ENCODE measurements at places on chromosomes 4 and X. TPM values are rescaled to one million over a fixed set of nuclear protein-coding genes. Genes with fewer than 3 reads are reported as not detected.

DNA sequence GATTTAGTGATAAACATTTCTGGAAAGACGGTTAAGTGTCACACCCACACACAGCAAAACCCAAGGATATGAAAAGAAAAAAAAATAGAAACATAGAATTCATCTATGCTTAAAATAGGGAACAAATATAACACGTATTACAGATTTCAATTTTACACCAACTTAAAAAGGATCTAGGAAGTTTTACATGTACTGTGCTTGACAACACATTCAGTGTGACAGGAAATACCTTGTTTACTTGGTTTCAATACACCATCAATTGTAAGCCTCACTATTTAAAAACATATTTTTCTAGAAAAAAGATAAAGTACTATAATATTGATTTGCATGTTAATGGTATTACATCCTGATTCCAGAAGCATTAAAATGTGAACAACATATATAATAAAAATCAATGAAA, 77.0 kb upstream of the SPRY1 start:
- DNase-seq = no peak

GRCh38 chr4:27000820-27001219, 140.2 kb downstream of the STIM2 start:
- no peak for DNase-seq

DNA sequence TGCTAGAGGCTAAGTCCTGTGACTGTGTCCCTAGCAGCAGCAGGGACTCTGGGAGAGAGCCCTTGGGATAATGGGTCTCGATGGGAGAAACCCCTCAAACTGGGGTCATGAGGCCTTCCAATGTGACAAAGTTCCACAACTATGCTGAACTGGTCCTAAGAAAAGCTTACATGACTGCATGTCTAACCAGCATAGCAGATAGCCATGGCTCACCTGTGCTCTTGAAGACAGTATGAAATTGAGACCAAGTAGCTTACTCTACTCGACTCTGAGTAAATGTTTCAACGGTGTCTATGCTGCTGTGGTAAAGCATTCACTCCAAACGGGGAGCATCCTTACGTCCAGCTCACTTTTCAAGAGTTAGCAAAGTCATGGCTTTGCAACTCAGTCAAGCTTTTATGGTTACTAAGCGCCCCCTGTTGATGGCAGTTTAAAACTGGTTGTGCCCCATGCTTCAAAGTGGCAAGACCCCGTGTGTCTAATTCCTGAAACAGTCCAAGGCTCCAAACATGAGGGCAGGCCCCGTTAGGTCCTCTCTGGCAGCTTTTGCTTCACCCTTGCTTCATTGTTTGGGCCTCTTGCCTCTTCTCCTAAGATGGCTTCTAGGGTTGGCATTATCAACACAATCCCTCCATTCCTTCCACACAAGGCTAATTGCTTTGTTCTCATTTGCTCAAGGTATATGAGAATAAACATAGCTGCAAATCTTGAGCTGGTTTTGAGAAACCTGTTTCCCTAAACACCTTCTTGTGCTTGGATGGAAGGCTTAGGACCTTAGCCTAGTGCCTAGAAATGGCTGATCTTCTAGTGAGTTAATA, 46.6 kb downstream of the CCNG2 start:
- DNase-seq = no peak

DNA sequence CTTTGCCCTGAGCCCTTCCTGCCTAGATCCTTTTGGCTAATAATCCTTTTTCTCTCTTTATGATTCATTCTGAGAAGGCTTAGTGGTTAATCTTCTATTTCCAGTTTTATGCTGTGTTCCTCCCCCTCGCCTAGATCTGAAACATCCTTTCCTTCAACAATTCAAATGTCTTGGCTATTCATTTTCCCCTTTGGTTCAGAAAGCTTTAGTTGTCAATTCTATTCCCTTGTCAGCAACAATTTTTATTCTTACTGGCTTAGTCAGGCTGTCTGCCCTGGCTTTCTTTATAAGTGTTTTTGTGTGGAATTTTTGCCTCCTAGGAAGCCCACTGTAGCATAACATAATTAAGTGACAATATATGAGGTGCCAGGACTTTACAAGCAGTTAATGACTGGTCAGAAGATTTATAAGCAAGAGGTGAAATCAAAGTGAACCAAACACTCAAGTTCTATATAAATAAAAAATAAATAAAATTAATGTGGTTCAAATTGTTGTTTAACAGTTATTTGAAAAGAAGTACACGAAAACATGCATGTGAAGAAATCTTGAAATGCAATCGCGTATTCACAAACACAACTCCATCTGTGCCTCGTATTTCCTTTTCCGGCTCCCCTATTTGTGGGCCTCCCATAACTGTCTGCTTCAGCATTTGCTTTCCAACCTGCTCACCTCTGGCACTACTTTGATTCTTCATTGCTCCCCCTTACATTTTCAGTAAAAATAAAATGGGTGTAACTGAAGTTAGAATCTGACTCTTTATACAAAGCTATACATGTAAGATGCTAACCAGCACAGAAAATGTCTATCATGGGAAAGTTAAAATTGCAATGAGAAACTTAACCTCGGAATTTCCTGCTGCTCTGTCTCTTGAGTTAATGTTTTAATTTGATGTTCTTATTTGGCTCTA, 235.4 kb downstream of the SPRY1 start:
- no peak for DNase-seq

DNA sequence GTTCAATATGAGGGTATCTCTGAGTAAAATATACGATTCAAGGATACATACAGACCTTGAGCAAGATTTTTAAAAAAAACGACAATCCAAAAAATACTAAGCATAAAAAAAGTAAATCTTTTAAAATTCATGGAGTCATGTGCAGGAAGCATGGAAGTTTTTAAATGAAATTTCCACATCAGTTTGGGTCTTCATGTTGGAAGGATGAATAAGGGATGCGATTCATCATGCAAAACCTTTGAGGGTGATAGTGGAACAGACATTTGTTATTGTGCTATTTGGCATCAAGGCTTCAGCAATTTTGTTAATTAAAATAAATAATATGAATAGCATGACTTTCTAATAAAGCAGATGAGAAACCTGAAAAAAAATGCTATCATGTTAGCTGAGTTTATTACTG, 815.0 kb upstream of the PCDH10 start:
- DNase-seq = no peak

ART3 gene
- total RNA-seq = not detected

DNA sequence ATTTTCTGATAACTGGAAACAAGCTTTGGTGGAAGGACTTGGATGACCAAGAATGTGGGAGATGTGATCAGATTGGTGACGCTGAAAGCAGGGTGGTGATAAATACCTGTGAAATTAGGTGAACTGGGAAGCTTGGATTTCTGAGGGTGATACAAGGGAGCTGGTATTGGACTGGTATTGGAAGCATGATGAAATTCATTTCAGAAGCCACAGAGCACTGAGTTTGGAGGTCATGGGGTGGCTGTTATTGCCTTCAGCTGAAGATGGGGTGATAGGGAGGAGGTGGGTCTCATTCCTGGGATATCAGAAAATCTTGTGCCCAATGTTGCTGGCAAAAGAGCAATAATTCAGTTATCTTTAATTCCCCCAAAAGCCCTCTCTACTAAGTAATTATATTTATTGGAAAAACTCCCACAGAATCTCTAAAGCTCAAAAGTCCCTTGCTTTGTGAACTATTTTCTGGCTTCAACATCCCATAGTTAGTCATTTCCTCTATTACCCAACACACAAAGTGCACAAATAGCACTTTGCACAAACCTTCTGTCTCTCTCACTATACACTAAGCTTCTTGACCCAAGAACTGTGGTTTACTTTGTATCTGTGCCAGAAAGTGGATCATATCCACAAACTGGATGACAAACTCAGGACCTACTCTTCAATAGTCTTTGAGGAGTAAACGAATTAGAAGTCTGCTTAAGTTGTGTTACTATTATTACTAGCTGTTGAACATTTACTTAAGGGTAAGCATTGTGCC, 23.1 kb upstream of the CAMK2D start:
- no peak for DNase-seq

RENBP gene
- total RNA-seq = 46.4 TPM

TLR8 gene
- 17.8 TPM for total RNA-seq

DNA sequence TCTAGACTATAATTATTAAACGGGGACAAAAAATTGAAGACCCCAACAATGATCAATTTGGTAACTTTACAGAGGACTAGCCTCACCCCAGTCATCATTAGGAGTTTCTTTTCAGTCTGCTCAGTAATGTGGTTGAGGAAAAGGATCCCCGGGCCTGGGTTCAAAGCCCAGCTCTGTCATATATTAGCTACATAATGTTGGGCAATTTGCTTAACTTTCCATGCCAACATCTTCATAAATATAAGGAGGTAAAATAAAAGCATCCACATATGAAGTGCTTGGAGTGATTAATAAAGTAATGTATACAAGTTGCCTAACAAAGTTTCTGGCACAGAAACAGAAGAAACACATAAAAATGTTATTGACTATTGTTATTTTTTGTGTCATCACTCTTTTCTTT, 53.4 kb upstream of the ANTXR2 start:
- DNase-seq = no peak

SPATA4 gene
- not detected for total RNA-seq

DNA sequence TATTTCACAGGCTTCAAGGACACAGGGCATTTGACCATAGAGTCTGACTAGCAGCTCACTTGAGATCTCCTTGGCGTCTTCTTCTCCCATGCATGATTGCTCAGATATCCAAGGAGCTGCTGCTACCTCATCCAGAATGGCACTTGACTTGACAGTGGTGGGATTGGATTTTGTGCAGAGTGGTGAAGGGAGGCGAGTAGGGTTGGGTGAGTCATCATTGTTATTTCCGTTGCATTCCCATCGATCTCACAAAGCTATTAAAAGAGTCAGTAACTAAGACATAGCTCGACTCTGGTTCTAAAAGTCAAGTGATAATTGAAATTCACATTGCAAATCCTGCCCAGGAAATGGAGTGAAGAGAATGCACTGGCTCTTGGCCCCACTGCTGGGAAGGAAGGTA, 27.7 kb downstream of the NHSL2 start:
- no peak for DNase-seq

KLF8 gene
- 16.3 TPM for total RNA-seq

Measured in upper lobe of right lung (tissue), 1 donor.